Hindlimb muscle (tissue), 1 donor: ENCODE measurements at places on chromosomes 16 and 17.
A peak's percentile ranks its signal among the peaks of the same experiment; 100 is the strongest.

- DNase-seq, result peak; percentile 48
These were observed at the start of gene SLC9A5 for GRCh38 chr16:67248401-67249177. Gene SLC9A5, plus strand, starts transcription at chr16:67248979. Its CDS starts 36 bp downstream, at chr16:67249015.

GRCh38 chr16:22816475-22816874 lies 2.5 kb downstream of the HS3ST2 start:
- DNase-seq, result no peak

DNA sequence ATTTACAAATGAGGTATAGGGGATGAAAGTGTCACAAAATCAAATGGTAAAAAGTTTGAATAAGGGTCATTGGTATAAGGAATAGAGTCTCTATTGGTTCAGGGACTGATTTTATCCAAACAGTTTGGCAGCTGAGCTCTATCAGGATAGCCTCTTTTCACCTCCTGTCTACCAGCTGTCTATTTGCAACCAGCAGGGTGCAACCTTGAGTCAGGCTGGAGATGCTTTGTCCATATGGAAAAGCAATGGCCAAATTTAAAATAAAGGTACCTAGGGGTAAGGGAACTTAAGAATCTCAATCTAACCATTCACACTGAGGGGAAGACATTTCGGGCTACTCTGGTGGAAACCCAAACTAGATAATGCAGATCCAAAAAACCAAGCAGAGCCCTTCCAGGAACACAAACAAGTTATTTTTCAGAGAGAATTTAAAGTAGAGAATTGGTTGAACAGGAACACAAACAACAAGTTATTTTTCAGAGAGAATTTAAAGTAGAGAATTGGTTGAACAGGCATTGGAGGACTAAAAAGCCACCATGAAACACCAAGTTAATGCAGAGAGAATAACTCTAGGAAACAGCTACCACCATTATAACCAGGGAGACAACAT lies 12.6 kb upstream of the CA10 start:
- DNase-seq, result no peak

DNA sequence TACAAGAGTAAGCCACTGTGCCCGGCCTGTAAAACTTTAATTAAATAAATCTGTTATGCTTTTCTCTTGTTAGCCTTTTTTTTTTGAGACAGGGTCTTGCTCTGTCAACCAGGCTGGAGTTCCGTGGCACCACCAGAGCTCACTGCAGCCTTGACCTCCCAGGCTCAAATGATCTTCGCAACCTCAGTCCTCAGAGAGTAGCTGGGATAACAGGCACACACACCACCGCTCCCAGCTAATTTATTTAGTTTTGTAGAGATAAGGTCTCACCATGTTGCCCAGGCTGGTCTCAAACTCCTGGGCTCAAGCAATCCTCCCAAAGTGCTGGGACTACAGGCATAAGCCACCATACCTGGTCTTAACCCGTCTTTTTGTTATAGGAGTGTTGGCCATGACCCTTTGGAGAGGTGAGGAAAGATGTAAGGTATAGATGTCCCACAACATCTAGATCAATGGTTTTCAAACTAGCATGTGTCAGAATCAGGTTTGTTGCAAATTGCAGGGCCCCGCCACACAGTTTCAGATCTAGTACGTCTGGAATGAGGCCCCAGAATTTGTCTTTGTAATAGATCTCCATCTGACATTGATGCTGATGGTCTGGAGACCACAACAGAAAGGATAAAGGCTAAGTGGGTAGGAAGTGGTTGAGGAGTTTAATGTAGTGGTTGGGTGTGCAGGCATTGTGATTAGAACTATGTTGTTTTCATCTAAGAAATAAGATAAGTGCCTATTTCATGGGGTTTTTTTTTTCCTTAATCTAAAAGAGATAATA lies 4.3 kb upstream of the GGA2 start:
- no peak for DNase-seq

GRCh38 chr17:41772586-41773189 lies 13.8 kb downstream of the JUP start:
- DNase-seq, result no peak

DNA sequence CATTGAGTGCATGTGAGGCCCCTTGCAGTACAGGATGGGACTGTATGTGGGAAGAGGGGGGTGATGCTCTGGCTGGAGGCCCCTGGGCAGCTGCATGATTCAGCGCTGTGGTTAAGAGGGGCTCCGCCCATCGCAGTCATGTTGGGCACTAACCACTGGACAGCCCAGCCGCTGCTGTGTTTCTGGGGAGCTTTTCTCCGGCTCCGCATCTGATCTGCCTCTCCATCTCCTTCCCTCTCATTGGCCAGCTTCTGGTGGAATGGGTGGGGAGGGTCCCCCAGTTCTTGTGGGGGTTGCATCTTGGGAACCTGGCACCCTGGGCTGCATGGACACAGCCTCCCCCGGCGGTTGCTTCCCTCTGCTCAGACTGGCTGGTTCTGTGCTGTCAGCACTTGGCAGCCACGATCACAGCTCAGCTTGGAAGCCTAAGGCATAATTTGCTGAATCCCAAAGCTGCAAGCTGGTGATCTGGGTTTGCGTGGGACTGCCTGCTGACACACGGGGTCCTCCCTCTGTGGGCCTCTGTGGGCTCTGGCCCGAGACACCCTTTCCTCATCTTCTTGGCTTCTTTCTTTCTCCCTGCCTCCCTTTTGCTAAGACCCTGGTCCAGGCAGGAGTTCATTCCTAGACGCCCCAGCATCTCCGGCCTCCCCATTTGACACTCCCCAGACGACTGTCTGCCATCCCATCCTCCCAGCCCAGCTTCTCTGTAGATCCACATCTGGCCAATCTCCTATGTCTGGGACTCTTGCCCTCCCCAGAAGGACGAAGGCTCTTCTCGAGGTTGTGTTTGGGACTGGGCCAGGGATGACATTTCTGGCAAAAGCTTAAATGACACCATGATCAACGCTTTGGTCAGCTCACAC lies 168.3 kb downstream of the SEC14L1 start:
- DNase-seq, result no peak

DNA sequence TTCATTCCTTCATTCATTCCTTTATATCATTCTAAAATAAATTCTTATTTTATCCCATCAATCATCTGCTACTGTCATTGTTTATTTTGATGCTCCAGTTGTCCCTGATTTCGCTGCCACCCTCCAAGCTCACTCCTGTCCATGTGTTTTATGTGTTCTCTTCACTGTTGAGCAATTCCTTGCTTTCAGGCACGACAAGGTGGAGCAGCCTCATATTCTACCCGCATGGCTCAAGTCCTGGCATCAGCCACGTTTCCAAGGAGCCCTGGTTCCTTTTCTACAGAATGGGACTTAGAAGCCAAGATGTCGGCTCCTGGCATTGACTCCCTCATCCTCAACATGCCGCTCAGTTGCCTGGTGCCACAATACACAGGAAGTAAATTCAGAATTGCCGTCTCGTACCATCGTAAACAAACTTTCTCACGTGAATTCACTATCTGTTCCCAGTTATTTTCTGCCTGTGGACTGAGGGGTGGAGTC lies 139.0 kb downstream of the RPTOR start:
- DNase-seq, result no peak
